GM04504 (cell line): ENCODE measurements at places on chromosomes 16 and 17.

- no peak for DNase-seq
Observed at GRCh38 chr16:49716339-49716934, 139.5 kb downstream of the ZNF423 start.

DNA sequence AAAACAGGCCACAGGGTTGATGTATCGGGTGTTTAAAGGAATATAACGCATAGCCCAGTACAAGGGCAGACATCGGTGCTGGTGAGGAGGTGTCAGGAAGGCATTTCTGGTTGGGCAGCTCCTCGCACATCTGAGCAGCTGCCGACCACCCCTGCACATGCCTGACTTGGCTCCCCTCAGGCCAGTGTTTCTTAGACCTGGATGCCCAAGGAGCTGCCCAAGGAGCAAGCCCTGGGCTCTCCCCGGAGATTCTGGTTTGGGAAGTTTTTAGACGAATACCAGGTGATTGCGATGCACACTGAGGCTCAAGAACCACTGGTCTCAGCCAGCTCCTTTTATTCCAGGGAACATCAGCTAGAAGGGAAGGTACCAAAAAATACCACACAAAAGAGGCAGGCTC, 11.6 kb downstream of the WIPI1 start:
- DNase-seq, result no peak

DNA sequence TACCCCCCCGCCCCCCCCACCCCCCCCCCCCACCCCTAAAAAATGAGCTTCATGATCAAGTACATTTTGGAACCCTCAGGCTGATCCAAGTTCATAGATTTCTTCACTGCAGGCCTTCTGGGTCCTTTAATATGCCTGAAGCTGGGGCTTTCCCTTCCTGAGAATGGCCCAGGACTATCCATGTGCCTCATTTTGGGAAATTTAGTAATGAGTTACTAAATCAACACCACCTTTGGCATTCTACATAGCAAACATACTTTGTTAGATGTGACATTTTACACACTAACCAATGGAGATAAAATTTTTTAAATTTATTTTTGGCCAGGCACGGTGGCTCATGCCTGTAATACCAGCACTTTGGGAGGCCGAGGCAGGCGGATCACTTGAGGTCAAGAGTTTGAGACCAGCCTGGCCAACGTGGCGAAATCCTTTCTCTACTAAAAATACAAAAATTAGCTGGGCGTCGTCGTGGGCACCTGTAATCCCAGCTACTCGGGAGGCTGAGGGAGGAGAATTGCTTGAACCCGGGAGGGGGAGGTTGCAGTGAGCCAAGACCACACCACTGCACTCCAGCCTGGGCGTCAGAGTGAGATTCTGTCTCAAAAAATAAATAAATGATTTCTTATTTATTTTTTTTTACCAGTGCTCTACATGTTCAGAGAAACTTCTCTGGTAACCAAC, 14.0 kb downstream of the HERPUD1 start:
- DNase-seq, result no peak

- DNase-seq, result no peak
Observed at GRCh38 chr16:84914273-84914672, 94.5 kb downstream of the CRISPLD2 start.

- no peak for DNase-seq
Observed at GRCh38 chr16:78894886-78895285, 705.7 kb downstream of the MAF start.

GRCh38 chr17:45147581-45148182, 593 bp upstream of the HEXIM1 start:
- peak; percentile 82 for DNase-seq

- DNase-seq, result no peak
Observed at GRCh38 chr17:7882629-7883028, 6.0 kb upstream of the CHD3 start.

DNA sequence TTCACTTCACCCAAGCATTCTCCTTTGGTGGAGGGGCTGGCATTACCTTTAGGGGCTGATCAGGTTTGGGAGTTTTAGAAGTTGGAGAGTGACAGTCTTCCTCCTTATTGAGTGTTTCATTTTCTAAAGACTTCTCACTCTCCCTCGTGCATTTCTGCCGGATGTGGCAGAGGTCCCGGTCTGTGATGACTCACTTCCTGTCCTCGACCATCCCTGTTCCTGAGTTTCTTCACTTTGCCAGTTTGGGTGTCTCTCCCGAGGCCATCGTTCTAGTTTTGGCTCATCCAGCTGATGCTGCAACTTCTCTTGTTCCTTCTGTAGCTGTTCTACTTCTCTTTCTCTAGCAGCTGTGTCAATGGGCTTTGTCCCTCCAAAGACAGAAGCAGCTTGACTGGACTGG, 104.3 kb downstream of the PHKB start:
- DNase-seq, result peak; percentile 69
